ENCODE measurements at places on chromosomes 5 and 9. TPM values are rescaled to one million over a fixed set of nuclear protein-coding genes. Genes with fewer than 3 reads are reported as not detected.

The PCDH1 gene
- total RNA-seq, result 0.83 TPM

The OR1J2 gene
- not detected for total RNA-seq

DNA sequence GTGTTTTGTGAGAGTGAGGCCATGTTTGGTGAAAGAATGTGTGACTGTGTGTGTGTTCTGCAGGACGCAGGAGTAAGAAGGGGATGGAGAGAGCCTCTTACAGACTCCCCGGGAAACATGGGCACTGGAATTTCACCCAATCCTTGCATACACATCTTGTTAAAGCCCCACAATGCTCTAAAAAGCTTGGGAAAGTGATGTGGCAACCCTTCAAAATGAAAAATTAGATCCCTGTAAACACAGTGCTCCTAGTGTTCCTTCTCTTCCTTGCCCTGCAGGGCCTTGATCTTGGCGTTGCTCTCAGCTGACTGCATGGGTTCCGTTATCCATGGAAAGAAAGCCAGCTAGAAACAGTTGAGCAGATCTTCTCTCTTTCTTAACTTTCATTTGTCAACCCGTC, 701.7 kb downstream of the SEMA5A start:
- no peak for DNase-seq

DNA sequence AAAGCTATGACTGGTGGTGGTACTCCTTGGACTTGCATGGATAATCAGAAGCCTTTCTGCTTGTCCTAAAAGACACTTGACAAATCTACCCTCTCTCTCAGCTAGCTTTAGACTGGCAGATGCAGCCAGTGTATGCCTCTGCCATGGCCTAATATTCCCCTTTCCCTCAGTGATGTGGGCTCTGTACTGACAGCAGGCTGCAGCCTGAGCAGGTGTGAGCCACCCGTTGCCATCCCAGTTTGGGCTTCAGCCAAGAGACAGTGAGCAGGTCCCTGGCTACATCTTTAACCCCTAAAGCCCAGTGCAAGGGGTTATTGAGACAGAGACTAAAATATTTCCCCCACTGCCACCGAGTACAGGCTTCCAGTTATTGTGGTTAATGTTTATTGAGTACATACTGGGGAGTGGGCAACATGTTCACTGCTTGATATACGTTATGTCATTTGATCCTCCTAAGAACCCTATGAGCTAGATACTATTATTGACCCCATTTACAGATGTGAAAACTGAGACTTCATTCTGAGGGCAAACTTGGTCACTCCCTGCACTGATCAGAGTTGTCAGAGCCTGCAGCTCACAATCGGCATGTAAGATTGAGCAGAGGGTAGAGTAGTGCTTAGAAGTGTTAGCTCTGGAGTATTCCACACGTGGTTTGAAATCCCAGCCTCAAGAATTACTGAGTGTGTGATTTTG, 254.2 kb downstream of the ARHGAP26 start:
- DNase-seq, result no peak

GRCh38 chr5:96654209-96654608, 8.0 kb upstream of the CAST start:
- DNase-seq, result no peak

All from IMR-90 (cell line).